Activated CD8-positive, alpha-beta T cell treated with anti-CD3 and anti-CD28 coated beads for 36 hours (primary cell): ENCODE measurements at places on chromosomes 6 and 20. TPM values are rescaled to one million over a fixed set of nuclear protein-coding genes. Genes with fewer than 3 reads are reported as not detected.
A peak's percentile ranks its signal among the peaks of the same experiment; 100 is the strongest.

DNA sequence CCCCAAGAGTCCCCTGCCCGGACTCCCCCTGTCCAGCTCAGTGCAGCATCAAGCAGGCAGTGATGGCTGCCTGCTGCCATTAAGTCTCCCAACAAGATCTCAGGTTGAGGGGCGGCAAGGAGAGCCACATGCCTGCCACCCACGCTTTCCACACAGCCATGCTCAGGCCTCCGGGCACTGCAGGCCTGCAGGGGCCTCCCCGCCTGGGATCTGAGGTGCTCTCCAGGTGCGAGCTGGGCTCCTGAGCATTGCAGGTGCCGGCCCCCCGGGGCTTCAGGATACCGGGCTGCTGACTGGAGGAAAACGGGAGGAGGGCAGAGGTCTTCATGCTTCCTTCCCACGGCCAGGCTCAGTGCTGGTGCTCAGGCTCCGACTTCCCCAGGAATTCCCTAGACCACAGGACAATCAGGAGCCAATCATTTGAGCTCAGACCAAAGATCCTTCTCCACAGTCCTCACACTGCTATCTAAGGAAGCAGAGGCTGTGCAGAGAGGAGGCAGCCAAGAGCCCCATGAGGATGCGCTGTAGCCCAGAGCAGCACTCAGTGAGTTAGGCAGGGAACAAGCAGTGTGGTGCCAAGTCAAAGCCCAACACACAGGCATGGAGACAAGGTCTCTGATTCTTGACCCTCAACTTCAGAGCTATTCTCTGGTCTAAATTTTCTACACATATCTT is 52.7 kb downstream of the PYGB start:
- DNase-seq: no peak

DNA sequence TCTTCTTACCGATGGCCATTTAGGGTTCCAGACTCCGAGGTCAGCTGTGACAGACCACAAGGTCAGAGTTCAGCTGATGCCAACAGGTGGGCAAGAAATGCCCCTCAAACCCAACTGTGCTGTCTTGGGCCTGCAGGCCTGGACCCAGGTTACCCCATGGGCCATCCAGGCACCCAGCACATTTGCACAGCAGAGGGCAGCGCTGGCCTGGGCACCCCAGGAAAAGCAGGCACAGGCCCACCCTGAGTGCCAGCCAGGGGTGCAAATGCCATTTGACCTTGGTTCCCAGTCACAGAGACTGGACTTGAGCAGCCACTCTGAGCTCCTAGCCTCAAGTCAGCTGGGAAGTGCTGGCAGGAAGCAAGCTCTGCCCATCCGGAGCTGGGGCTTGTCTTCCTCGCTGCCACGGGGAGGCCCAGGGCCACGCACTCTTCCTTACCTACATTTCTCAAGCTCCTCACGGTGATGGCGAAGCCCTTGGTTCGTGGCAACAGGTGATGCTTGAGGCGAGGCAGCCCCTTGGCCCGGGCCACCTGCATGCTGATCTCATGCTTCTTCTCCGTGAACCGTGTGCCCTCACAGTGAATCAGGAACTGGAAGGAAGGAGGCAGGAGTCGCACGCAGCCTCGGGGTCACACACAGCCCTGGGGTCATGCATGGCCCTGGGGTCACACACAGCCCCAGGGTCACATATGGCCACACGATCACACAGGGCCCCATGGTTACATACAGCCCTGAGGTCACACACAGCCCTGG is 120.8 kb downstream of the AGPAT4 start:
- peak; percentile 23 for DNase-seq

The OTOR gene
- total RNA-seq: not detected

The ABHD16B gene
- total RNA-seq: not detected

DNA sequence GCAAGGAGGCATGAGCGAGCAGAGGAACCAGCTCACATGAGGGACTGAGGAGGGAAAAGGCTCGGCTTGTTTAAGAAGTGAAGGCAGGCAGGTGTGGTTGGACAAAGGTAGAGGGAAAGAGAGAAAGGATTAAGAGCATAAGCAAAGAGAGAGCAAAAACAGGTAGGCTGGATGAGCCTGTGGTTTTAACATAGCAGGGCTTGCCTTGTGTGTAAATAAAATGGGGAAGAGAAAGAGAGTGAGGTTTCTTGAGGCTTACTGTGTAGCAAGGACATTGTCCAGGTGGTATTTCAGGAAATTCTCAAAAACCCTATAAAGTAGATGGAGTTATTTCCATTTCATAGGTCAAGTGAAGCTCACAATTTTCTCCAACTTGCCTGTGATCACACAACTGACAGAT is 93.9 kb upstream of the HDAC2 start:
- DNase-seq: no peak

DNA sequence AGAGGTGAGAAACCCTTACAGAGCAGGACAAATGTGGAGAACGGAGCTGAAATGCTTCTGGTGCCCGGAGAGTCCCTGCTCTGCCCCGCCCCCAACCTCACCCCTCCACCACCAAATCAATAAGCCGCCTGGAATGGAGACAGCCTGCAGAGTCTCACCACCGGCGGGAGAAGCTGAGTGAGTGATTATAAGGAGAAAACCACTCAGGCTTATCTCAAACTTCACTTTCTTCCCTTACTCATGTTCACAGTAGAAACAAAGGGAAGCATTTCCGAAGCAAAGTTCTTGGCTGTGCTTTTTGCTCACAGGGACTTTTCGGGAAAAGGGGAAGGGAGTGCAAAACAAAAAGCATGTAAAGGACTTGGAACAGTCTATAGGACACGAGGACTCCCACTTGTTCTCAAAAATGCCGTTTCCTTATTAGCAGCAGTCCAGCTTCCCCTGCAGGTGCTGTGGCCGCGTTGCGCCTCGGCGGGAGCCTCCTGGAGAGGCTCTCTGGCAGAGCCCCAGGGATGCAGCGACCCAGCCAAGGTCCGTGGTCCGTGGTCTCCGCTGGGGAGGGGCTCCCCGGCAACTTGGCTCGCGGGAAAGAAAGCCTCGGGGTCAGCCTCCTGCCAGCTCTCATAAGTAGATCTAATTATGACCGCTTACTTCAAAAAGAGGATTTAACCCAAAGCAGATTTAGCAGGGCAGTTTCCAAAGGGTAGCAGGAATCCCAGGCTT is 64.8 kb upstream of the TMEM30A start:
- DNase-seq: no peak

The ENPP4 gene
- total RNA-seq: 6.6 TPM

- DNase-seq: no peak
Measured at GRCh38 chr20:47359530-47360296, 3.2 kb upstream of the ZMYND8 start.

DNA sequence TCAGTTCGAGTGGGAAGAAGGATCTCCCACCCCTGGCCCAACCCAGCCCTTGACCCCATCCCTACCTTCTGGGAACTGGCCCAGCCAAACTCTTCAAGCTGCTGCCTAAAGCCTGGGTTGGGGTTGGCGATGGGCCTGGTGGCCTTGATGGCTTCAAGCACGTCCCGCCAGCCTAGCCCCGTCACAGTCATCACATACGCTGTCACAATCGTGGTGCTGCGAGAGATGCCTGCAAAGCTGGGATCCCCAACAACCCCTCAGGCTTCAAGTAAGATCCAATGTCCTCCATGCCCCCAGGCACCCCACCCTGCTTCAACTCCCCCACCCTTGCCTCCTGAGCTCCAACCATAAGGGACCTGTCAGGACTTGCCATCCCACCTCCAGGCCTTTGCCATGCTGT is 7.8 kb downstream of the DUSP15 start:
- no peak for DNase-seq

GRCh38 chr6:156747715-156748114 is 29.5 kb upstream of the ARID1B start:
- DNase-seq: no peak

GRCh38 chr6:88561034-88561953 is 395.1 kb upstream of the CNR1 start:
- DNase-seq: no peak

DNA sequence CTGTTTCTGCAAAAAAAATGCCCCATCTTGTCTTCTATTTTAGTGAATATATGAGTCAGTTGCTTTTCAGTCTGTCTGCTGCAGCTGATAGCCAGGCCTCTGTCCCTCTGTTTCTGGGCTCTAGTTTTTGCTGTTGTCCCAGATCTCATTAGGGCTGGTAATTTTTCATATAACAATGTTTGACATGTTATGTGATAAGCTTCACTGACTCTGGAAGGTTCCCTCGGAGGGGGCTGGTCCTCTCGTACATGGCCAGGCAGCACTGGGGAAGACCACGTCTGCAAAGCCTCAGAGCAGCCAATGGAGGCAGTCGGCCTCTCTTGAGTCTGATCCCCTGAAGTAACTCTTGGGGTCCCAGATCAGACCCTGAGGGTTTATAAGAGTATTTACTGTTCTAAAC is 223.8 kb downstream of the THBS2 start:
- DNase-seq: no peak

DNA sequence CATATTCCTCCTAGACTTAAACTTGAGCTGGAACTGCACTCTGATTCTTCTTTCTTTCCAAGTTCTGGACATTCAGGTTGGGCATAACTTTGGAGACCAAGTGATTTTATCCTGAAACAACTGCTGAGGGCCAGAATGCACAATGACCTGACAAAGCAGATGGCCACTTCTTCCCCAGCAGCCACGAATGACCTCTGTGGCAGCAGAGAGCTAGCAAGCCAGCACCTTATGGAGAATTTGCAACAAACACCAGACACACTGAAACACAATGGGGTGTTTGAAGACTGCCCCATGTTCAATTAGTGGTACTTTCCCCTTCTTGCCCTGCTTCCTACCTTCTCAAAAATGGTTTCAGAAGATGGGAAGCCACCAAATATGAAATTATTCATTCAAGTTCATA is 4.2 kb upstream of the TENT5A start:
- DNase-seq: no peak

GRCh38 chr20:33475381-33476152 is 14.3 kb upstream of the CBFA2T2 start:
- no peak for DNase-seq

The DLK2 gene
- total RNA-seq: 1.1 TPM

DNA sequence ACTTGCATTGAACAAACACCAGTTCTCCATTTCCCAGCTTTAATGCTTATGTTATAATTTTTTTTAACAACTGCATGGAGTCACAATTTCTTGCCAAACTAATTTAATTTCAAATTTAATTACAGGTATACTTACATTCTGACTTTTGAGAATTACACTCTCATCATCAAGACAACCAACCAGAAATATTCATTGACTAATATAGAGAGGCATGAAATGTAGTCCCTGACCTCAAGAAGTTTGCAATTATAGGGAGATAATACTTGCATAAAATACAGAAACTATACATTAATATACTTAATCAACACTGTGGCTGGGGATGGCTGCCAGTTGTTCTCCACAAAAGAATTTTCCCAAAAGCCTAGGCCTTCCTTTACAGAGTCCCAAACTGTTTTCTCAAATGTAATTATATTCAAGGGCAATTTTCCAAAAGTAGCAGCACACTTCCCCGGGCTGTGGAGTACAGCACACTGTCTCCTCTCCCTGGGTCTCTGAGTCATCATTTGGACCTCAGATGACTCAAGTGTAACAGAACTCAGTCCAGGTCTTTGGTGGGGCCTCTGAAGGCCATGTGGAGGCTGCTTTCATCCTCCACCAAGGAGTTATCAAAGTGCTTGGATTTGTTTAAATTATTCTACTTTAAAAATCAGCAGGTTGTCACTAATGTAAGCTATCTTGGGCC is 114.1 kb downstream of the KIF16B start:
- no peak for DNase-seq

GRCh38 chr20:59985864-59986263 is 27.6 kb downstream of the CDH26 start:
- DNase-seq: peak; percentile 37

DNA sequence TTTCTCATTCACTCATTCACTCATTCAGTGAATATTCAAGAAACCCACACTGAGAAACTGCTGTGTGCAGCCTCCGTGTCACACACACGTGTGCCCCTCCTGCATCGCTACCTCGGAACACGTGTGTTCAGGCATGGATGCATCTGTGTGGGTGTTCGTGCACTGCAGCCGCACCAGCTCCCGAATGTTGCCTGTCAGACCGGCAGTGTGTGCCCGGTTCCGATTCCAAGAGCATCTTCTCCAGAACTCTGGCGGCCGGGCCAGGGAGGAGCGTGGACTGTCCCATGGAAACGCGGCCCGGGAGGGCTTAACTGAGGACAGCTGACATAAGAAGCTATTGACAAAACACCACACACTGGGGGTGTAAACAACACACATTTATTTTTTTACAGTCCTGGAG is 216.0 kb downstream of the DLL1 start:
- no peak for DNase-seq

GRCh38 chr6:6166064-6166463 is 154.4 kb downstream of the F13A1 start:
- DNase-seq: no peak

GRCh38 chr6:115908906-115909559 is 151.7 kb downstream of the FRK start:
- DNase-seq: no peak

- DNase-seq: no peak
Measured at GRCh38 chr20:59993736-59994430, 35.7 kb downstream of the CDH26 start.

GRCh38 chr6:56572788-56573471 is 69.8 kb downstream of the DST start:
- DNase-seq: no peak

The FAM162B gene
- not detected for total RNA-seq

The HLA-DPA1 gene
- 27.6 TPM for total RNA-seq

GRCh38 chr20:54980103-54980960 is 504.9 kb downstream of the DOK5 start:
- no peak for DNase-seq

DNA sequence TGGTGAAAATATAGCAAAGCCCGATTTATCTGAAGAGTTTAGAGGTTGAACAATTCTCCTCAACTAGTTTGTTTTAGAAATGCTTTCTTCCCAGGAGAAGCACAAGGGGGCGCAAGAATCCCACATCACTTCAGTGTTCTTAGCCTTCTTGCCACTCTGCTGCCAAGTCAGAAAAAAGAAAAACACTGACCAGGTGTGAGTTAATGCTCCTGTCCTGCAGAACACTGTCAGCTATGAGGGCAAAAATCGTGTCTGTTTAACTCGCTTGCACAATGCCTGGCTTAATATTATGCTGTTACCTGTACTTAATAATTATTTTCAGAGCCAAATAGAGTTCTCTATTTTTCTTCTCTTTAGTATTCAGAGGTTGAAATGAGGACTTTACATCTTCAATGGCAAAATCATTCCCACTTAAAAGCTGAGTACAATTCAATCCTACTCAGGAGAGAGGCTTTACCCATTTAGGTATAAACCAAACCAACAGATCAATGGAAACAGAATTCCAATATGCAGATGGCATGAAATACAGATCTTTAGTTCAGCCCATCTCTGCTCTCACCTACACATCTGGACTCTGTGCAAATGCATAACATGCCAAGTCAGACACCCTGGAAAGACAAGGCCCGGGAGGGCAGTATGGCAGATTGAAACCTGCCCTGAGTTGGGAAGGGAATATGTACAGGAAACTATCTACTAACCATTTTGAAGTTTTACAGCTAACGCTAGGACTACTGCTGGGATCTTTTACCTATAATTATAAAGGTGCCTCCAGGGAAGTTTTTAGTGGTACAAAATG is 71.4 kb upstream of the TULP1 start:
- DNase-seq: peak; percentile 87
